ENCODE measurements at places on chromosomes 6 and 20.

DNA sequence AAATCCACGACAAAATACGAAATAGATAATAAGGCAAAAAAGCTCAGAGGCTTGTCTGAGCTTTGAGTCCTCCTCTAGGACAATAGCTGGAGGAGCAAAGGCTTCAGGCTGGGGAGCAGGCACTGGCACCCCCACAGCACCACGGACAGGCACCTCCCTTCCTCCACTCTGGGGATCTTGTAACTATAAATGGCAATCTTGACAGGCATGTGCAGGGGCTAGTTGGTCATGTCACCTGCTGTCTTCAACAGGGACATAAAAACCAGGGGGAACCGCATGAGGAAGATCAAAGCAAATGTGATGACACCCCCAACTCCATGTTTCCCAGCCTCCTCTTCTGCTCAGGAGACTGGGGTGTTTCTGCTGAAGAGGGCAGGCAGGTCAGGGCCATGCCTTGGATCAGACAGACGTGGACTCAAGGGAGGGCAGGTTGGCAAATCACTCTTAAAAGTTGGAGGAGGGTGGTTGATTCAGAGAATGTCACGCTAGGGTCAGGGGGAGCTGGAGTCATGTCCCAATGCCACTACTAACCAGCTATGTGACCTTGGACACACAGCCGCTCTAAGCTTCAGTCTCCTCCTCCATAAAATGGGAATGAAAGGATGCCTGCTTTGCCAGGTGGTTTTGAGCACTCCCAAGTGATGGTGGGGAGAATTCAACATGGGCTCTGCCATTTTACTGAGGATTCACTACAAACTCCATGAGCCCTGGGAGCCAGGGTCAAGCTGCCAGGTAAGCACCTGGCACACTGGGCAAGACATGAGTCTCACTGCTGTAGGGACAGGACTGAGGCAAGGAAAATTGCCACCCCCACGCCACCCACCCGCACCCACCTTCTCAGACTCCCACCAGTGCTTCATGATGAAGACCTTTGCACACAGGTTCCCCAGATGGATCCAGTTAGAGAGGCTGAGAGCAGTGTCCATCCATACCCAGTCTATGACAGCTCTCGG lies 48.0 kb downstream of the NPEPL1 start:
- no peak for DNase-seq

GRCh38 chr6:64520050-64520449 lies 884.4 kb downstream of the PHF3 start:
- DNase-seq, result peak; percentile 80

- no peak for DNase-seq
These were observed 507.9 kb downstream of the CDH26 start for GRCh38 chr20:60465993-60466686.

GRCh38 chr6:50995036-50995435 lies 176.4 kb downstream of the TFAP2B start:
- no peak for DNase-seq

DNA sequence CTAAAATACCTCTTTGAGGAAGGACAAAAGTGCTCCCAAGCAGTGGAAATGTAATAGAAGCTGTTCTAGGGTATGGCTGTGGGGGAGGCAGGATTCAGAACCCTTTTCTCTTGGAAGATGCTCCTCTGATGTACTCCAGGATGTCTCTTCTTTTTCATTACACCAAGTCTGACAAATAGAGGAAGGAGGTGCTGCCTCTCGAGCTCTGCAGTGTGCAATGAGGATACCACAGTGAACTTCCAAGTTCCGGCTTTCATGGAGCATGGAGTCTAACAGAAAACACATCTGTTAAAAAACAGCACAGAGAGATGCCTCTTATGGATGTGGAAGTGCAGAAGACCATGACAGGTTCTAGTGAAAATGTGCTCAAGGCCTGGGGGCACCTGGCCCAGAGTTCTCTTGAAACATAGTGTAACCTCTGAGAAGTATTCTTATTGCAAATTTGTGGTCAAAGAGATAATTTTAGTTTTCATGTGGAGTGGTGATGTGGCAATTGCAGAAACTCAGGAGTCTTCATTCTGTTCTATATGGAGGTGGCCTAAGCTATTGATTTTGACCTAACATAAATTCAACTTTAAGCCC lies 362.0 kb upstream of the CITED2 start:
- DNase-seq, result peak; percentile 57

- DNase-seq, result no peak
These were observed 8.0 kb downstream of the CASS4 start for GRCh38 chr20:56420028-56420427.

- DNase-seq, result peak; percentile 92
These were observed 179.6 kb upstream of the CCN2 start for GRCh38 chr6:132130626-132131298.

- no peak for DNase-seq
These were observed 15.7 kb downstream of the STAU1 start for GRCh38 chr20:49172413-49172812.

GRCh38 chr20:37276494-37277252 lies 12.8 kb upstream of the MANBAL start:
- peak; percentile 76 for DNase-seq

DNA sequence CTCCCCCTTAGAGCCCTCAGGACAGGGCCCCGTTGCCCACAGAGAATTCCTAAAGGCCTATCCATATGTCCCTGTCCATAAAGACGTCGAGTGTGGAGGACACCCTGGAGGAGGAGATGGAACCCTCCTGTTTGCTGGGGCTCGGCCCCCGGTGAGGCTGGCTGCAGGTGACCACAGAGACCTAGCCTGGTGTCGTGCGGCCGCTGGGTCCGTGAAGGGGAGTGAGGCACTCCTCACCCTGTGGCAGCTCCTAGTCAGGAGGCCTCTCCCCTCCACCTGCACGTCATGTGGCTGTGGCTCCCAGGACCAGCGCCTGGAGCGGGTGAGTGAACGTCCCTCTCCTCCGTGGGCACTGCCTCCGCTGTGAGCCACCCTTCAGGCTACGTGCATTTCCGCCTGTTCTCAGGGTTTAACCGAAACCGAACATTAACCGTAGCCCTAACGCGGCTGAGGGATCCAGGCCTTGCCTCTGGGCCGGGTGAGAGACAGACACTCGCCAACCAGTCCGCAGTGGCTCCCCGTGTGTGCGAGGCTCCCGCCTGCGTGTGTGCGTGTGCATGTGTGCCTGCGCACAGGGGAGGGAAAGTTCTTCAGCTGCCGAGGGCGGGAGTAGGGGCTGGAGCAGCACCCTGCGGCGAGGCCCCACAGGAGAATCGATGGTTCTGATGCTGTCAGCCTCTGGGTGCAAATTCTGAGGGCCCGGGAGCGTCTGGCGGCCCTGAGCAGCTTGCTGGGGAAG lies 5.9 kb upstream of the TCEA2 start:
- no peak for DNase-seq

GRCh38 chr6:112251171-112251875 lies 3.0 kb downstream of the LAMA4 start:
- DNase-seq, result peak; percentile 96

DNA sequence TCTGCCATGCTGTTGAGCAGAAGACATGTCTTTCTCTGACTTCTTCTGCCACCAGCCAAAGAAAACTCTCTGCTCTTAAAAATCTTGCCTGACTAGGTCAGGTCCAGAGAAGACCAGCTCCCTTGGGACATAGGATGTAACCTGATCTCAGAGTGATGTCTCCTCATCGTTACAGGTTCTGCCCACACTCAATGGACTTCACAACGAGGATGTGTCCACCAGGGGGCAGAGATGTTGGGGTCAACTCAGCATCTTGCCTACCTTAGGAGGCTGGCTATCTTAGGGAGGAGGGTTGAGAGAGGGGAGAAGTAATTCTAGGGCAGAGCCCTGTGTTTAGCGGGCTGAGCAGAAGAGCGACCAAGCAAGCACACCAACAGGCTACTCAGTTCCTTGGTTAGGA lies 207.6 kb upstream of the CDH4 start:
- DNase-seq, result no peak

- DNase-seq, result peak; percentile 47
These were observed 28.1 kb downstream of the ROS1 start for GRCh38 chr6:117397536-117398227.

- DNase-seq, result peak; percentile 27
These were observed 4.4 kb downstream of the ZKSCAN3 start for GRCh38 chr6:28353981-28354676.

- no peak for DNase-seq
These were observed 39.9 kb upstream of the TBC1D7 start for GRCh38 chr6:13368079-13368730.

DNA sequence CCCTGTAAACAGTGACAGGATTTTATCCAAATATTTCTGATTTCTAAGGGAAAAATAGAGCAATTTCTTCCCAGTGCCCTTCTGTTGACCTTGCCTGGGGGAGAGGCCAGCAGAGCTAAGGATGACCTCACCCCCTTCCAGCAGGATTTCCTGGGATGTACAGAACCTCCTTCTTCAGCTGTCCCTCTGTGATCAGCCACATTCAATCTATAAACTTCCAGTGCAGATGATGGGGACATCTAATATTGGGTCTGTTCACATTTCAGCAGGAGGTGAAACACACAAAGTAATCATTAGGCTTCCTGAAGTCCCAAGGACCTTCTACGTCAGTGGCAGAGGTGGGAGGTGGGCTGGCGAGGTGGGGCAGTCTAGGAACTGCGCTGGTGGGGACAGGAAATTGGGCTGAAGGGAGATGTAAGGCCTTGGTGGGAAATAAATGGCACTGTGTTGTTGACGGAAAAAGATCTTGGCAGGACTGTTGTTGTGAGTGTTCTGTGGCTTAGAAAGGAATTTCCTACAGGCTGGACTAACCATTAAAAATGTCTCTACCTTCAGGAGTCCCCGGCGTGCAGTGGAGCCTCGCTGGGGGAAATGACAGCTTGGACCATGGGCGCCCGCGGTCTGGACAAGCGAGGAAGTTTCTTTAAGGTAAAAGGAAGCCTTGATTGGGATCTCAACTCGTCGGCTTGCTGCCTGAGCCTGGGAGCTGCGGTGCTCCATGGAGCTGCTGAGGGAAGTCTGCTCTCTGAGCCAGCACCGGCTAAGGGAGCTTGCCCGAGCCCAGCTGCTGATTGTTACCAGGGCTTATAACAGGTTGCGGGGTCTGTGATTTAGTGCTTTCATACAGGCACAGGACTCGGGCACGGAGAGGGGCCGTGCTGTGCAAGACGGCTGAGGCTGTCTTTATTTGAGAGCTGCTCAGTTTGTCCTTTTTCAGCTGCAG lies 127.9 kb upstream of the NAA20 start:
- DNase-seq, result peak; percentile 88

GRCh38 chr6:3603340-3604130 lies 146.7 kb upstream of the SLC22A23 start:
- DNase-seq, result no peak

DNA sequence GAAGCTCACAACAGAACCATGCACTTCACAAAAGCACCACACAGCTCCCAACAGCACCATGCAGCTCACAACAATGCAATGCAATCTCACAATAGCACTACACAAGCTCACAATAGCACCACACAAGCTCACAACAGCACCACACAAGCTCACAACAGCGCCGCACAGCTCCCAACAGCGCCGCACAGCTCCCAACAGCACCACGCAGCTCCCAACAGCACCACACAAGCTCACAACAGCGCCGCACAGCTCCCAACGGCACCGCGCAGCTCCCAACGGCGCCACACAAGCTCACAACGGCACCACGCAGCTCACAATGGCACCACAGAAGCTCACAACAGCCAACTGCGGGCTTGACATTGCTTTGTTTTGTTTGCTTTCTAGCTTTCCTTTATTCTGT lies 198.1 kb downstream of the DLL1 start:
- DNase-seq, result no peak

DNA sequence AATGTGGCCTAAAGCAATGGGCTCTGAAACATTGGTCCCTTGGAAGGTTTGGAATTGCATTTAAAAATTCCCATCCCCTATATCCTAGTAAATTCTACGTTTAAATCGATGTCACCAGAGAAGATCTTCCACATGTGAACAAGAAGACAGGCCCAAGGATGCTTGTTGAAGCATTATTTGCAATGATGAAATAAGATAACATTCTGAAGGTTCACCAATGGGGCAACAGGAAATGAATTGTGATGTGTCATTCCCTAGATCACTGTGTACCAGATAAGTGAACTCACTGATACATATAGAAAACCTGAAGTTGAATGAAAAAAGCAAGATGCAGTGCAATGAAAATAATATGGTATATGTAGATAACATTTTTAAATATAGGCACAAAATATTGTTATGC lies 464.3 kb upstream of the BTBD3 start:
- peak; percentile 37 for DNase-seq

GRCh38 chr20:20979934-20980333 lies 126.2 kb downstream of the LINC00237 start:
- no peak for DNase-seq

GRCh38 chr20:32285621-32286371 lies 8.3 kb downstream of the KIF3B start:
- peak; percentile 25 for DNase-seq

DNA sequence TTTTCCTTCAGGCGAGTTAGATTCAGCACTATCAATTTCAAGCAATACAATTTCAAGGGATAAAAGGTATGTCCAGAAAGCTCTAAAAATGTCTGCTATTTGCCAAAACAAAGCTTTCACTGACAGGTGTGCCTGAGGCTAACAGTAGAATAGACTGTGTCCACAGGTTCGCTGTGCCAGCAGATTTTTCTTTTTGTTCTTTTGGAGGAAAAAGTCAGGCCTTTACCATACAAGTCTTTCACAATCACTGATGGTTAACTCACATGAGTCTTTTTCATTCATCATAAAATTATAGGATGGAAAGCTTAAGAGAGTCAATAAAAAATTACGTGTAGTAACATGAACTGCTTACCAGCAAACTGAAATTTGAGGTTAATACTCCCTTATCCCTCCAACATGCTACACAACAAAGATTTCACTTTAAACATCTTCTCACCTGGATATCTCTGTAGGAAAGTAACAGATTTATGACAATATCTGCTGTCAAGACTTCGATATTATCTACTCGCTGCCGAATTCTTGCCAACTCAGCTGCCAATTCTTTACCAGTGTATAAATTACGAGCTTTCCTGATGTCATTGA lies 95.4 kb downstream of the MAP3K5 start:
- DNase-seq, result no peak

GRCh38 chr6:6818078-6818639 lies 229.6 kb downstream of the LY86 start:
- no peak for DNase-seq

GRCh38 chr20:64256282-64256935 lies 861 bp downstream of the PCMTD2 start:
- DNase-seq, result peak; percentile 9

GRCh38 chr6:19142275-19142674 lies 694.9 kb upstream of the ID4 start:
- no peak for DNase-seq

- DNase-seq, result peak; percentile 31
These were observed 152.7 kb downstream of the RNGTT start for GRCh38 chr6:88810701-88811100.

- DNase-seq, result no peak
These were observed 35.6 kb upstream of the NKX2-4 start for GRCh38 chr20:21432911-21433310.

DNA sequence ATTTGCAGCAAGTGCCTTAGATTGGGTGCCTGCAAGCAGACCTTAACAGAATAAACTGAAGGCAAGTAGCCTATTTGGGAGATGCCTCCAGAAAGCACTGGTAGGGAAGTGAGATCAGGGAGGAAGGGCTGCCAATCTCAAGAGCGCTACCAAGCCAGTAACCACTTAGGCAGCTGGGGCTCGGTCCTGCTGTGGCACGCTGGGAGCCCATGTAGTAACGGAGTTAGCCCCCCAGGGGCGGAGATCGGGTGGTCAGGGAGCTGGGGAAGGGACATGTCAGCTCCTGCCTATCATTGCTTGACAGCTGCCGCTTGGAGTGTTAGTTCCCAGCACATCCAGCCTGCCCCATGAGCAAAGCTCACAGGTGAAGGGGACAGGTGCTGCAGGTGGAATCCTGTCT lies 127.0 kb downstream of the CEBPB start:
- no peak for DNase-seq

- peak; percentile 67 for DNase-seq
These were observed 3.9 kb upstream of the MICB start for GRCh38 chr6:31493875-31494694.

All from AG10803 (cell line).